Ureter (tissue), 1 donor: ENCODE measurements at places on chromosomes 3 and 15.

- no peak for DNase-seq
Observed at GRCh38 chr15:101406036-101406435, 83.5 kb downstream of the PCSK6 start.

DNA sequence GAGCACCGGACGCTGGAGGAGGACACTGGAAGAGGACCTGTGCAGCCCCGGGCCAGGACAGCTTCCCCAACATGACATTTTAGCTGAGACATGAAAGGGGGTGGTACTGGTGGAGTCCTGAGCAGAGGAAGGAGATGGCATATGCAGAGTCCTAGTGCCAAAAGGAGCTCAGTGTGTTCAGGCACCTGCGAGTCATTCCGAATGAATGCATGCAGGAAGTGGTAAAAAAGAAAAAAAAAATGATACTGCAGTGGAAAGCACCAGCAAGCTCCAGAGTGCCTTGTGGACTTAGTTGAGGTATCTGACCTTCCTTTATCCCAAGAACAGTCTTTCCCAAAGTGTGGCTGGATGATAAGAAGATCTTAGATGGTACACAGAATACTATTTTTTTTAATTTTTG, 6.6 kb upstream of the ZNF148 start:
- DNase-seq: no peak

- DNase-seq: no peak
Observed at GRCh38 chr3:123409443-123410148, 39.3 kb downstream of the ADCY5 start.

- no peak for DNase-seq
Observed at GRCh38 chr3:52036829-52037228, 19.5 kb downstream of the DUSP7 start.

DNA sequence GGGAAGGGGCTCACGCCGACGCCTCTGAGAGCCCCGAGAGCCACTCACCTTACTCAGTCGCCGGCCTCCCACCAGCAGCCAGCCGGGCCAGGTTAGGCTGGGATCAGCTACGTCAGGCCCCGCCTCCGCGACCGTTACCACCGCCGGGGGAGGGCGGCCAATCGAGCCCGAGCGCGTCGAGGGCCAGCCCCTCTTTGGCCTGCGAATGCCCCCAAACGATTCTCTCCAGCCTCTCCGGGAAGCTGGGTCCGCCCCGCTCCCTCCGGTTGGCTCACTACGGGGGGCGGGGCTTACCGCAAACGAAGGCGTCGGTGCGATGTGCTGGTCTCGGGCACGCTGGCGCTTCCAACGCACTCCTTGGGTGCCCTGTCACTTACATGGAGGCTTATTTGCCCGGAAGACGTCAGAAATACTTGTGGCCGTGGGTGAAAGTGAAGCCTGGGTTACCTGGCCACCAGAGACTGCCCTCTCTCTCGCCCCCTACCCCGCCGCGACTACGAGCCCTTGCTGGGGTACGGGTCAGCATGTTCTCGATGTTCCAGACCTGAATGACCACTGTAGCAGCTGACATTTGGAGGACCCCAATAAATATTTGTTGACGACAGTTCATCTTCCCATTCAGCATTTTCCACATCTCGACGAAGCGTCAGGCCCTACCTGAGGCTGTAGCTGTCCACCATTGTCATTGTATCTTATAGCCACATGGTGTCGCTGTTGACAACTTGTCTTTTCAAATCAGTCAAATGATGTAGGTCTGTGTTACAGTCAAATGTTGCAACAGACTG, at the start of gene CEP70:
CEP70 (minus strand) TSS at position 111 of the 785 bp plus-strand sequence. CDS start 21,333 bp downstream, outside the sequence.
- peak; percentile 95 for DNase-seq

GRCh38 chr3:151871639-151872468, 1.6 kb upstream of the SUCNR1 start:
- DNase-seq: no peak

- DNase-seq: no peak
Observed at GRCh38 chr3:197501496-197501878, 54.3 kb downstream of the BDH1 start.
